ENCODE measurements at places on chromosomes 12 and 14.

- DNase-seq = no peak
Observed at GRCh38 chr14:64971491-64971942, 619 bp downstream of the RAB15 start.

- DNase-seq = no peak
Observed at GRCh38 chr14:24434036-24434435, 4.3 kb downstream of the KHNYN start.

- no peak for DNase-seq
Observed at GRCh38 chr12:50185301-50185895, 18.2 kb upstream of the CERS5 start.

- no peak for DNase-seq
Observed at GRCh38 chr12:66275040-66275439, 27.3 kb upstream of the HELB start.

- peak; percentile 14 for DNase-seq
Observed at GRCh38 chr12:130139567-130140421, 22.5 kb upstream of the FZD10 start.

GRCh38 chr12:91978143-91978542, 167.5 kb downstream of the BTG1 start:
- no peak for DNase-seq

GRCh38 chr12:53414756-53415417, 8.8 kb upstream of the AMHR2 start:
- peak; percentile 6 for DNase-seq

DNA sequence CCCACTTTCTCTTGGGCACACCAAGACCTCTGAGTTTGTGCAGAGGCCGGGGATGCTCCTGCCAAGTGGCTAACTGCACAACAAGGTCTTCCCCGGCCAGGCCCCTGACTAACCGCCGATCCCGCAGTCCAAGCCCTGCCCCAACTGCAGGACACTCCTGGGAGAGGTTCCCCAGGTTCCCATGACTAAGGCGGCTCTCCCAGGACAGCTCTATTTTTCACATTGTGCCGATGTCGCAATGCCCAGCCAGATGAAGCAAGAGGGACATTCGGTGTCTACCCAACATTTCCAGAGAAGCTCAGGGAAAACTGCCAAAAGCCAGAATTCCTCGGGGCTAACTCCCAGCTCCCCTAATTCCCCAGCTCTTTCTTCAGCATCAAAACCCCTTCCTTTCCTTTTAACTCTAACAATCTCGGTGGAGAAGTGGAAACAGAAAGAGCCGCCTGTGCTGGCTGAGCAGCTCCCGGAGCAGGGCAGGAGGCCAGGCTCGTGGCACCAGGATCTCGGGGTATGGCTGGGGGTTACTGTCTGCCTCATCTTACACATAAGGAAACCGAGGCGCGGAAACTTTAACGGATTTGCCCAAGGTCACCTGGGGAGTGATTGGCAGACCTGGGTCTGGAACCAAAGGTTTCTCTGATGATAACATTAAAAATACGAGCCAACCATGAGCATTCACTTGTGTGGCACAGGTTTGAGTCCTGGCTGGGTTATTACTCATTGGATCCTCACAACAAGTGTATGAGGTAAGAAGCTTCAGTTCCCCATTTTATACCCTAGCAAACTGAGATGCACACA, 318.2 kb downstream of the BCL11B start:
- peak; percentile 92 for DNase-seq

GRCh38 chr12:104734541-104735095, 223.5 kb downstream of the SLC41A2 start:
- no peak for DNase-seq

DNA sequence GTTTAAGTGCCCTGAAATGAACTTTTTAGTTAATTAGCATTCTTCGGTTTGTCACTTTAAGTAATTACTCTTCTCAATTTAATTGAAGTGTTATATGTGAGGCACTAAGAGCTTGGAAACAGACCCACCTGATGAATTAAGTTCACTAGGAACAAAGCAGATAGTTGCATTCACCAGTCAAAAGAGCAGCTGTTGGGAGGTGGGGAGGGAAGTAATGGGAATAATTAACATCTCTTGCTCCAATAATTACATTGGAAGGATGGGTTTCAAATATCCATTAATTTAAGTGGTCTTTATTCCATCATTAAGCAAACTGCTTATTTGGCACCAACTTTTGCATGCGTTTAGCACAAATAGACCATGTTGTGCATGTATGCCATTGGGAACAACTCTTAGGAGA, 667.2 kb downstream of the GALC start:
- no peak for DNase-seq

- DNase-seq = peak; percentile 49
Observed at GRCh38 chr12:46456356-46457334, 84.1 kb upstream of the SLC38A2 start.

DNA sequence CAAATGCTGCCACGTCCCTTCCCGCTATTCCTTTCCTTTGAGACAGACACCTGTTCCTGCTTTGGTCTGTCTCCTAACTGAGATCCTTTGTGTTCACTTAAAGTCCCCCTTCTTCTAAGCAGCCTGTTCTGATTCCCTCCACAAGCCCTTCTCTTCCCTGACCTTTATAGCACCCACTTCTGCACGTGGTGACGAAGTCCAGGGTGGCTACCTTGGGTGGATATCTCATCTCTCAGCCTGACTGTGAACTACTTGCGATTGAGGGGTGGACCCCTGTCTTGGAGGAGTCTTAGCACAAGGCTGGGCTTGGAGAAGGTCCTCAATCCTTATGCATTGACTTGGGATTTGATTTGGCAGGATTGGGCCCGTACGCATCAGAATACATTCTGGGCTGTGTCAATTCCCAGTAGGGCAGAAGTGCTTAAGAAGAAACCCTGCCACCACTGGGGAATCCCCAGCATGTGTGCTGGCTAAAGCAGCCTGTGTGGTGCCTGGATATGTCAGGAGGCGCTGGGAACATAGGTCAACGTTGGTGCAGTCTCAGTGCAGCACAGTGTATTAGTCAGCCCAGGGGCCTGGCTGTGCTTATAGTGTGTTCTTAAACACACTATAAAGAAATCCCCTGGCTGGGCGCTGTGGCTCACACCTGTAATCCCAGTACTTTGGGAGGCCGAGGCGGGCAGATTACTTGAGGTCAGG, 23.6 kb downstream of the KRT80 start:
- DNase-seq = no peak

DNA sequence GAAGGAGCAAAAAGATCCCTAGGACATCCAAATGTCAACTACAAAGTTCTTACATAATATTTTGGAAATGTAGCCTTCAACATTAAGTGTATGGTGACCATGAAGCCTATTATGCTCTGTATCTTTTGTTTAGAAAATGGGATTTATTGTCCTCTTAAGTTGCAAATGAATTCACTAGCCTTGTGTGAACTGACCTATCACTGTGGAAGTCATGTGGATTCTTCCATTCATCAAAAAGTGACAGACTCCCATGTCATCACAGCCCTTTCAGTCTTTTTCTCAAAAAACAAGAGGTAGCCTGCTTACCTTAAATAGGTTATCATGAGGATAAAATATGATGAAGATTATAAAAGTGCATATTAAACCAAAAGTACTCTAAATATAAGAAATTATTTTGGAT, 179.9 kb downstream of the GRIP1 start:
- DNase-seq = no peak

- peak; percentile 44 for DNase-seq
Observed at GRCh38 chr14:34981743-34982420, 910 bp upstream of the SRP54 start.

GRCh38 chr12:5236022-5236640, 192.5 kb downstream of the KCNA5 start:
- no peak for DNase-seq

DNA sequence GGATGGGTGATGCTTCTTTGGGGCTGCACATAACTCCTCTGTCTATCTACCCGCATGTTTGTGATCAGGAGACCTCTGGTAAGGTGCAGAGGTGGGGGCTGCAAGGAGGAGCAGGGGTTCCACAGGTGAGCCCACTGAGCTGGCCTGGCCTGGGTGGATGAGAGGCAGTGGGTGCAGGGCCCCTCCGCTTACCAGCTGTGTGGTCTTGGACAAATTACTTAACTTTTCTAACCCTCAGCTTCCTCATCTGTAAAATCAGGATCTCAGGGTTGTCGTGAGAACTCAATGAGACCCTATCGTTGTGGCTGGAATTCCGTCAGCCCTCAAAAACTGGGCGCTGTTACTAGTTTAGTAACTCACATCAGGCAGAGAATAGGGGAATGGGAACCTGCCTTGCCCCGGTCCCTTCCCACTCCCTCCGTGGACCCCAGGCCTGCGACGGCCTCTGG, 7.5 kb downstream of the PTPN6 start:
- no peak for DNase-seq

GRCh38 chr12:9406564-9407424, 198.6 kb upstream of the PZP start:
- DNase-seq = no peak

GRCh38 chr12:109302358-109302757, 6.7 kb downstream of the FOXN4 start:
- DNase-seq = no peak

DNA sequence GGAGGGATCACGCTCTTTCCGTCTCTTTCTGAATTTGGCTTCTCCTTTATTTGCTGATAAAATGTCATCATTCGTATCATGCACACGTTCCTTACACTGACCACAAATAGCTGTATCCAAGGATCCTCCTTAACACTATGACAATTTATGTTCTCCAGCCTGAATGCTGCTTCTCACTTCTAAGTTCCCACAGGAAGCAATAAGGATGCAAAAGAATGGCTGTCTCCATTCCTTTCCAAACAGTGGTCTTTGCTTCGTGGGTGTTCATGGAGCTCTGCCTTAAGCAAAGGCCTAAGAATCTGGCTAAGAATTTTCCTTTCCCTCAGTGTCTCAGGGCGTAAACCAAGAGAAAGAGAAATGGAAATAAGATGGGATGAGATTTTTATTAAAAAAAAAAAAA, 200.2 kb downstream of the ITPR2 start:
- peak; percentile 64 for DNase-seq

GRCh38 chr12:119412811-119413794, 78.6 kb downstream of the CCDC60 start:
- DNase-seq = peak; percentile 48

- no peak for DNase-seq
Observed at GRCh38 chr12:119154435-119154818, 24.3 kb upstream of the HSPB8 start.

- peak; percentile 61 for DNase-seq
Observed at GRCh38 chr12:15701206-15701605, 88.0 kb downstream of the EPS8 start.

GRCh38 chr12:88556213-88556774, 24.0 kb downstream of the KITLG start:
- no peak for DNase-seq

GRCh38 chr12:120215766-120216735, 15.1 kb upstream of the RPLP0 start:
- DNase-seq = no peak

DNA sequence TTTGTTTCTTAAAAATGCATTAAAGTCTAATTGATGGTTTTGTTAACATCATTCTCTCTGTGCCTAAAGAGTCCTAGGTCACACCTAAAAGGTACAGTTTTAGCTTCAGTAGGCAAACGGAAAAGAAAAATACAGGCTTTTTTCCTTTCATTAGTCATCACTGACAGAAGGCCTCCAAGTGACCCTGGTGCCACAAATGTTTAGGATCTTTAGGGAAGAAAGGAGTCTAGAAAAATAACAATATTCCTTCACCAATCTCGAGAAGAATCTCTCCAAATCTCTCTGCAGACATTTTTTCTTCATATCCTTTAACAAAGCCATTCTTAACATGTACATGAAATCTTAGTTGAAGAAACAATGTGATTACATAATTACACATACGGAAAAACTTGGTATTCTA, 2.0 kb downstream of the DENND5B start:
- no peak for DNase-seq

- peak; percentile 41 for DNase-seq
Observed at GRCh38 chr14:21019366-21019765, 5.5 kb downstream of the NDRG2 start.

DNA sequence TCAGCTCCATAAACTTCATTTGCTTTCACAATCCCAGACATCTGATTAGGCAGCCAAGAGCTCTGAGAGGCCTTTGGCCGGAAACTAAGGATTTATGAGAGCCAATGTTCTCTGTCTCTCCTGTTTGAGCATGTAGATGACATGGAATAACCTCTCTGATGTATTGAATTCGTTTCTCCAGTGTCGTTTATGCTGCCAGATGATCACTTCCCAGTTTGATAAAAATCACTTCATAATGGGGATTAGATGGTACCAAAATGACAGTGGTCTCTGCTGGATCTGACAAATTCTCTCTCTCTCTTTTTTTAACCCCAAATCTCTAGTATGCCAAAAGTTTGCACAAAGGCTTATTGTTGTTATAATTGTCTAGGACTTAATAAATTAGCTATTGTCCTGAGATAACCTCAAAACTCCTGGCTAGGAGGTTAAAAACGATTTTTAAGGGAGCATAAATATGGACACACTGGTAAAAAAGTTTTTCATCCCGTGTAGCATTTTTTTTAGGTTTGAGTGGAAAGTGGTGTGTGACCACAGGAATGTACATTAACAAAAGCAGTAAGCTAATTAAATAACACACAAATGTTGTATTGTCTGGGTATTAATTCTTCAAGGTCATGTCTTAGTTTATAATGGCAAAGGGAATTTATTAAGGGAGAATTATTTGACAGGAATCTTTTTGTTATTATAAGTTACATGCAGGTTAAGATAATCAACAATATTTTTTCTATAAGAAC, 82.6 kb upstream of the USP44 start:
- peak; percentile 35 for DNase-seq

DNA sequence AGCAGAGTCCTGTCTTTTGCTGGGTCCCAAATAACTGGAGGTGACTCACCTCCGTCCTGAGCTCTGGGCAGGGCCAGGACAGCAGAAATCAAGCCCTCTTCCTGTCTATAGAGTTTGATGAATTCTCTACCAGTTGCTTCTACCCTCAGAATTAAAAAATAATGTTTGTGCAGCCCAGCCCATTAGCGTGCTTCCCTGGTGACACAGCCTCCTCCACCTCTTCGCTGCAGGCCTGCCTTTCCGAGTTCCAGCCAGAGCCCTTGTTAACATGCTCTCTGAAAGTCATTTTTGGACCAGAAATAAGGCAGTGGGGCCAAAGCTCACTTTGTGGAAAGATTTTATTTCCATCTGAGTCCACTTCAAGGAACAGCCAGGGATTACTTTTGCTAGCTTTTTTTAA, 94.0 kb downstream of the TBX5 start:
- DNase-seq = peak; percentile 63

DNA sequence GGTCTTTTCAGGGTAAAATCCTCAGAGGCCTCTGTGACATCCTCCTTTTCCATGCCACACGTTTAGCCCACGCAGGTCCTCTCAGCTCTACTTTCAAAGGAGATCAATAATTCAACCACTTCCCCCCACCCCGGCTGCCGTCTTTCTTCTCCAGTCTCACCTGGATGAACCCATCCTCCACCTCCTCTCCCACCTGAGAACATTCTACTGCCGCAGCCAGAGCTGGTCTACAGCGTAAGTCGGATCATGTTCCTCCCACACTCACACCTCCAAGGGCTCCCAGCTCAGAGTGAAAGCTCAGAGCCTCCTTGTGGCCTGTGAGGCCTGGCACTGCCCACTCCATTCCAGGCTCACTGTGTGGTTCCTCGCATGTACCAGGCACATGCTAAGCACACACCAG, 246.6 kb downstream of the CHST11 start:
- no peak for DNase-seq

- DNase-seq = no peak
Observed at GRCh38 chr12:64633011-64633939, 23.0 kb downstream of the RASSF3 start.

Data from fibroblast of upper back skin (primary cell).